ENCODE measurements at places on chromosomes 12 and 14.

DNA sequence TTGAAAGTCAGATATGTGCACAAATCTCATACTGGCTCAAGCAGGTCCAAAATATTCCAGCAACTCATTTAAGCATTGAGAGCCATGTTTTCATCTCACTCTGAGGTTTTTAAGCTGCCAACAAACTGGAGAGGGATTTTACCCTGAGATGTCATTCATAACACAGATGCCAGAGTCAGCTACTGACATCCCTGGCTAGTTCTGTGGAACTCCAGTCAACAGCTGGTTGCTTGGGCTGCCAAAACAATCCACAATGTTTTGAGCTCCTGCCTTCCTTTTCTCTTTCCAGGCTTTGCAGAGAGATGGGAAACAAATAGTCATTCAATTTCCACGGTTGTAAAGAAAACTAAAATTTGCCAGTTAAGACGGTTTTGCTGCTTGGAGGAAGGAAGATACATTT is 621.2 kb upstream of the FBXO33 start:
- ATAC-seq: no peak

DNA sequence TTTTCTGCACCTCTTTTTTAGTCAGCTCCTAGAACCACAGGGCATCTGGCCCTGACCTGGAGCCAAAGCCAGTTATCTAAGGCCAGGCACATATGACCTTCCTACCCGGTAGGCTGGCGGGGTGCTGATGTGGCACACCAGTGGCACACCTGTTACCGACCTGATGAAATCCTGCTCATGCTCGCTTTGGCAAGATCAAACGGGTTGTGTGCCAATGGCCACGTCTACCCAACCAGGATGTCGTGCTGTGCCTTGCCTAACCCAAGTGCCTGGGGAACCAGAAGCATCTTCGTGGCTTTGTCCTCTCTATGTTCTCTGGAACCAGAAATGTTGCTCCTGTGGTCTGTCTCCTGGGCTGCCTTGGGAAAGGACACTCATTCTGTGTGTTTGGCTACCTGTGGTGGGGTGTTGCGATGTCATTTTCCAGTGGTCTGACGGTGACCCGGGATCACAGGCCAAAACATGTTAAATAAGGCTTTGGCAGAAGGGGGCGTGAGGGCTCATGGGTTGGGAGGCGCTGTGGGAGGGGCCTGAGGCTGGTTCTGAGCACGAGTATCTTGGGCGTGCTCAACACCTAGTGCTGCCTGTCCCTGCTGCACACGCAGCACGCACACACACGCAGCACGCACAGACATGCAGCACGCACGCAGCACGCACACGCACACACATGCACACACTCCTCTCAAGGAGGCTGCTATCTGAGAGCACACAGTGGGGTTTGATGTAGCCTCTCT is 27.9 kb downstream of the CCNK start:
- no peak for ATAC-seq

- ATAC-seq: peak; percentile 48
These were observed 18.7 kb downstream of the FOXG1 start for GRCh38 chr14:28785096-28785952.

DNA sequence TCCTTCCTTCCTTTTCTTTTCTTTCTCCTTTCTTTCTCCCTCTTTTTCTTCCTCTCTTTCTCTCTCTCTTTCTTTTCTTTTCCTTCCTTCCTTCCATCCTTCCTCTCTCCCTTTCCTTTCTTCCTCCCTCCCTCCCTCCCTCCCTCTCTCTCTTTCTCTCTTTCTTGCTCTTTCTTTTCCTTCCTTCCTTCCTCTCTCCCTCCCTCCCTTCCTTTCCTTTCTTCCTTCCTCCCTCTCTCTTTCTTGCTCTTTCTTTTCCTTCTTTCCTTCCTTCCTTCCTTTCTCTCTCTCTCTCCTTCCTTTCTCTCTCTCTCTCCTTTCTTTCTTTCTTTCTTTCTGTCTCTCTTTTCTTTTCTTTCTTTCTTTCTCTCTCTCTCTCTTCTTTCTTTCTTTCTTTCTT is 207.6 kb downstream of the ATP23 start:
- ATAC-seq: no peak

- no peak for ATAC-seq
These were observed 155.7 kb downstream of the KIF26A start for GRCh38 chr14:104293851-104294627.

DNA sequence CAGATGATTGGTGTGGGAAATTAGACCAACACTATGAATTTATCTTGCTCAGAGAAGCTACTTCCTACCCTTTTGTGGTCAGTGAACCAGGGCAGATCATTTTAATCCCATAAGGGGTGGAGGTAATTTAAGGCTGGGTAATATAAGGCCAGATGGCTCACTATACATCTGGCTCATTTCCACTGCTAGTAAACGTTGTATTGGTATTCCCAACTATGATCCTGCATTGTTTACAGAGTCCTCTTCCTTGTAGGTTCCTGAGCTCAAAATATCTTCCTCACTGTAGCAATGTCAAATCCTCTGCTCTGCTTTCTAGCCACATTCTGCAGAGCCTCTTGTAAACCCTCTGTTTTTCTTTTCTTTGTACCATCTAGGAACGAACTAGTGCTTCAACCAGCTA is 93.0 kb upstream of the MGAT4C start:
- ATAC-seq: no peak

DNA sequence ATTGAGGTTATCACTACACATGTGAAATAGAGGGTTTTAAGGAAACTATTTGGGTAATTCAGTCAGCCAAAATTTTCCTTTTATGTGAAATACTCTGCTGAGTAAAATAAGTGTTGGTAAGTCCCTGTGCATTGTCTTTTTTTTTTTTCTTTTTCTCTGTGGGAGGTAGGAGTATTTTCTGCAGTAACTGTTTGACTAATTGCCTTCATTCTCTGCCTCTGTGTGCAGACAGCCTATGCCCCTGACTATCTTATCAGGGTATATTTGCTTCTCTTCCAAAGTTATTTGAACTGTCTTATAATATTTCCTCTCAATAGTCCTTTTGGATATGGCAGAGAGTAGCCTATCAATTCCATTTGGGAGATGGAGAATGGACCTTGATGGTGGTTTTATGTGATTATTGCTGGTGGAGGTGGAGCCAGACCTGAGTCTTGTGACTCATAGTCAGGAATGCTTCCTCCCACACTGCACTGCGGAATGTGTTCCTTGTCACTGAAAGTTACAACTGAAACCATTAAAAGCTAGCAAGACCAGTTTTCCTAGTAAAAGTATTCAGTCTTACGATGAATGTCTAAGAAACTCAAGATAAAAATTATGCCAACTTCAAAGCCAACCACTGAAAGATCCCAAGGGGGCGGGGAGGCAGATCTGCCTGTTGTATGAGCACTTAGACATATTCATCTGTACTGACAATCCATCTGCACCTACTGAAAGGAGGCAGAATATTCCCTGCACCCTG is 40.9 kb upstream of the STXBP6 start:
- no peak for ATAC-seq

- no peak for ATAC-seq
These were observed 678 bp downstream of the ZBTB25 start for GRCh38 chr14:64502887-64503433.

DNA sequence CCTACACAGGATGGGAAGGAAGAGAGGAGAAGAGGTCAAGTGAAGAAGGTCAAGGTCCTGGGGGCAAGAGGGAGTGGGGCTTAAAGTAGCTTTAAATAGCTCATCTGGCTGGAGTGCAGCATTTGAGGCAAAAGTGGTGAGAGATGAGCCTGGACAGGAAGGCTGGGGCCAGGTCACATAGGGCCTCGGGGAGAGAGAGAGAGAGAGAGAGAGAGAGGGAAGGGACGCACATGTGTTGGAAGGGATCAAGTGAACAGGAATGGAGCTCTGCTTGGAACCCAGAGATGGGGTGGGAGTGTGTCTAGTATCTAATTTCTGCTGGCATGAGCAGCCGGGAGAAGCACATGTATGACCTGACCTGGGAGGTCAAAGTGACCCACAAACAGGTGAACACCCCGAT is 407.5 kb downstream of the MED13L start:
- ATAC-seq: no peak

DNA sequence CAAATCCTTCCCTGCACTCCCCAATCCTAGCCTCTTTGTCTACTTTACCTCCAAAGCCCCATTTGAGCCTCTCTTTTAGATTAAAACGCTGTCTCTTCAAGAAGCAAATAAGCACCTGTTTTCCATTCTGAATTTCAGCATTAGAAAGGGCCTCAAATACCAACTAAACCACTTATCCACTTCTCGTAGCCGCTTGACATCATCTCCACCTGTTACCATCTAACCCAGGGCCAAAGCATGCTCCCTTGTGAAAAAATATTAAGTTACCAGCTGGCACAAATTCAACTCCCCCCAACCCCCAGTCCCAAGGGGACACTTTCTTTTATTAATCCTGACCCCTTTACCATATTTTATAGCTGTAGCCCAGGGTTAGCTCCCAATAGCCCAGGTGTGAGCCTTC is 43.1 kb downstream of the GPHB5 start:
- ATAC-seq: no peak

DNA sequence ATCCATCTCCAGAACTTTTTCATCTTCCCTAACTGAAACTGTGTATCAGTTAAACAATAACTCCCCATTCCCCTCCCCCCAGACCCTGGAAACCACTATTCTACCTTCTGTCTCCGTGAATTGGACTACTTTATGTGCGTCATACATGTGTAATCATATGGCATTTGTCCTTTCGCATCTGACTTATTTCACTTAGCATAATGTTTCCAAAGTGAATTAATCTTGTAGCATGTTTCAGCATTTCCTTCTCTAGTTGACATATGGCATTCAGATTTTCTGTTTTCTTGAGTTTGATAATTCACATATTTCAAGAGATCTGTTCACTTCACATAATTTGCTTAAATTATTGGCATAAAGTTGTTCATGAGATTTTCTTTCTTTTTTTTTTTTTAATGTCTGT is 9.8 kb downstream of the CYP46A1 start:
- no peak for ATAC-seq

DNA sequence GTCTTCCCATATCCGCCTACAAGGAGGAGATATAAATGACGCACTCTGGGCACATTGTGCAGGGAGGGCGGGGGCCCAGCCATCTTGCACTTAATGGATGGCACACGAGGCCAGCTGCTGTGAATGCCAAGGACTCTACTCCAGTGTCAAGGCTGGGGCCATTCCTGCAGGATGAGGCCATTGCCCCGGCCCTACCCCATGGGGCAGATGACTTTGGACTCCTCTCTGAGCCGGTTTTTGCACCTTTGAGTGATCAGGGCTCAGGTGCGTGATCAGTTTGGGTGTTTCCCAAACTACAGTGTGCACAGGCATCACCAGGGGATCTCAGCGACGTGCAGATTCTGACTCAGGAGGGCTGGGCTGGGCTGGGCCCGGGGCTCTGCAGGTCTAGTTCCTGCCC is 16.1 kb downstream of the MMAB start:
- ATAC-seq: no peak

- no peak for ATAC-seq
These were observed 583.9 kb downstream of the NRXN3 start for GRCh38 chr14:78754059-78754458.

DNA sequence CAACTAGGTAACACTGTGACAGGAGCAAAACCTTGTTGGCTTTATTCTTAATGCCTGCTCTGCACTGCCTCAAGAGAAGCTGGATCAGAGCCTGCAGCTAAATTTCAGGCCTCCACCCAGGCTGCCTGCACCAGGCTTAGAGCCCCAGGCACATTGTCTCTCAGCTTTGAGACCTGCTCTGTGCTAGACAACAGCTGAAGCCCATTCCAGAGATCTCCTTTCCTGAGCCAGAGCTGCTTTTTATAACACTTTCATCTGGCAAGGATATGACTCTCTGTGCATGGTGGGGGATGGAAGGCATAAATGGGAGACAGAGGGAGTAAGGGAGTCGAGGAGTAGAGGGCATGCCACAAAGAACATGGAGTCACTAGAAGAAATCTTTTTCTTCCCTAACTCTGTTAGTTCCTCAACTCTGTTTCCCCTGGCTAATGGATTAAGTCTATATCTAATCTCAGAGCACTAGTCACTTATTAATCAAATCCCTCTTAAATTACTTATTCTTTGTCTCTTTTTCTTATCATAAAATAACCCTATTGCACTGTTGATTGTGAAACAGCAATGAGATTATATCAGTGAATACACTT is 27.1 kb upstream of the LUM start:
- no peak for ATAC-seq

GRCh38 chr14:55532645-55533344 is 47.2 kb upstream of the KTN1 start:
- ATAC-seq: no peak

DNA sequence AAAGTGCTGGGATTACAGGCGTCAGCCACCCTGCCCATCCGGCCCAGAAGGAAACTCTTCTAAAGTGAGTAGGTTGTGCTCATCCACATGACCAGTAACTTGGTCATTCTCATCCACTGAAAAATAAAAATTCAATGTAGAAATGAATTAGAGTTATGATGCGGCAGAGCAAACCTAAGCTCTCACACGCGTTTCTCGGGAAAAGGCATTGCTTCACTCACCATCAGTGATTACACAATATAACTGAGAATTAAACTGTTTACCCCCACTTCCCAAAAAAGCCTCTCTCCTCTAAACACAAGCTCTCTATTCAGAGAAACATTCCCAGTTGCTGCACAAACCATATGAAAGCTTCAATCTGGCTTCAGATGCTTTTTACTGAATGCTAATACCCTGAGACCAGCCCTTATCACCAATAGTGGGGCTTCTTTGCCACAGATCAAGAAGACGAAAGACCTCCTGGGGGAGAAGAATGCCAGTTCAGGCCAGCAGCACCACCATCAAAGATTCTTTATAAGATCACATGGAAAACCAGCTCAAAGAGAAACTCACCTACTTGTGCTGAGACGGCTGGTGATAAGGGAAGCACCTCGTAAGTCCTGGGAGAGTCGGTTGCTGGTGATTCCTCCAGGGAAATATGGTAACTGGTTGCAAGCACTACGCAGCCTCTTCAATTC is 121.5 kb upstream of the SFSWAP start:
- ATAC-seq: no peak

DNA sequence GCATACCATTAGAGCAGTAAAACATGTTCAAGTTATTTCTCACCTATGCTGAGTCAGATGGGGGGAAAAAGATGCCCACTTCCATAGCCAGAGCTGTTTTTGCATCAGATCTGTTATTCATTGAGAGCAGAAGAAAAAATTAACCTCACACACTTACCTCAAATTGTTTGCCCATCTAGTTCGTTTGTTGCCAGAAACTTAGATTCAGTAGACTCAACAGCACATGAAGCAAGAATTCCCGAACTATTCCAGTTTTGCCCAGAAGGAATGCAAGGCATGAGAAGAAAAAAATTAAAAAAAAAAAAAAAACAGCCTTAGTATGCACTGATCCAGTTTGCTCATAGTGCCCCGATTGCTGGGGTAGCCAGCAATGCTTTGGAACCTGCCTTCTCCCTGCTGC is 12.4 kb upstream of the DPF3 start:
- no peak for ATAC-seq

GRCh38 chr12:15787778-15788177 is 1.4 kb downstream of the EPS8 start:
- no peak for ATAC-seq
